ENCODE measurements at places on chromosomes 2 and 18. TPM values are rescaled to one million over a fixed set of nuclear protein-coding genes. Genes with fewer than 3 reads are reported as not detected.

DNA sequence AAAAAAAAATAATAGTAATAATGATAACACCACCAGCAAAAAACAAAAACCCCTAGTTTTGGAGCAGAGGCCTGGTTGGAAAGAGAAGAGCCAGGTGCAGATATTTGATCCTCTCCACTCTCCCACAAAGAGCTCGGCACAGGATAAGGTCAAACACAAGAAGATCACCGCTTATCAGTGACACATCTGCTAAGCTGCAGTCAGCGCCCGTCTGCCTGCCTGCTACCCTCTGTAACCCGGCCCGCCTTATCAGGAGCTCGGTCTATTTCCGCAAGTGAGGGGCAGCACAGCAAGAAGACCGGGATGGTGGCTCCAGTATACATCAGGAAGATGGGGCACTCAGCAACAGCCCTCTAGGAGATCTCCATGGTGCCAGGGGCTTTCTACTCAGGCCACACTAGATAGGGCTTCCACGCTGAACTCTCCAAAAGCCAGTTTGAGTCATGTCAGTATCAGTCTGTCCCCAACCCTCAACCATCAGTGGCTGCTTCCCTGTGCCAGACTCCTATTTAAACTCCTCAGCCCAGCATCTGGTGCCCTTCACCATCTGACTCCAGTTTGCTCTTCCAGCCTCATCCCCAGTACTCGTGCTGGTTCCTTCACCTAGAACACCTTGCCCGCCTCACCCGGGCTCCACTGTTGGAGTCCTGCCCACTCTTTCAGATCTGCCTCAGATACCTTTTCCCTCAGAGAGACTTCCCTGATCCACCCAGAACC is 67.3 kb upstream of the PPP1CB start:
- H3K4me3 ChIP-seq, result no peak overlapping the region
- DNase-seq, result no peak
- H3K4me1 ChIP-seq, result peaks cover 15% of the 10 kb centered on the region
- H3K27me3 ChIP-seq, result no peaks in the 10 kb centered on the region
- no peaks in the 10 kb centered on the region for H3K36me3 ChIP-seq

Gene PTPRN
- not detected for total RNA-seq

DNA sequence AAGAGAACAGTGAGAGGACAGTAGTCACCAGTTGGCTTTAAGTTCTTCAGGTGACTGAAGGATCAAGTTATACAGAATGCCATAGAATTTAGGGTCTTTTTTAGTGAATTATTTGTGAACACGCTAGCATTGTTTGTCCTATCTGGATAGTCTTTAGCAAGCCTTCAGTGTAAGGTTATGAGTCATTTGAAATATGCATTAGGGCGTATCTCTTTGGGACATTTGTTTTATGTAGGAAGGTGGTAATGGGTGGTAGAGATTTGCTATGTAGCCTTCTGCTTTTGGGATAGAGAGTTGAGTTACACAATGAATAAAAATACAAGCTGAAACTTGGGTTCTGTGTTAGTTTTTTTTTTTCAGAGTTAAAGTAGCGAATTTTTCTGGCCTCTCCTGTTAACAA is 13.0 kb downstream of the ACTR2 start:
- H3K4me1 ChIP-seq, result no peaks in the 10 kb centered on the region
- no peak overlapping the region for H3K4me3 ChIP-seq
- no peak overlapping the region for H3K27ac ChIP-seq
- no peak for DNase-seq
- peaks cover 20% of the 10 kb centered on the region for H3K36me3 ChIP-seq

Gene ARPC2
- total RNA-seq, result 421 TPM

Gene PLEKHH2
- total RNA-seq, result not detected

Gene KDSR
- 24.6 TPM for total RNA-seq

Gene DYNAP
- not detected for total RNA-seq

Gene DLX1
- not detected for total RNA-seq
